CD4-positive, alpha-beta T cell treated with Interleukin-4 for 4 hours (primary cell): ENCODE measurements at places on chromosomes 7 and 10.

DNA sequence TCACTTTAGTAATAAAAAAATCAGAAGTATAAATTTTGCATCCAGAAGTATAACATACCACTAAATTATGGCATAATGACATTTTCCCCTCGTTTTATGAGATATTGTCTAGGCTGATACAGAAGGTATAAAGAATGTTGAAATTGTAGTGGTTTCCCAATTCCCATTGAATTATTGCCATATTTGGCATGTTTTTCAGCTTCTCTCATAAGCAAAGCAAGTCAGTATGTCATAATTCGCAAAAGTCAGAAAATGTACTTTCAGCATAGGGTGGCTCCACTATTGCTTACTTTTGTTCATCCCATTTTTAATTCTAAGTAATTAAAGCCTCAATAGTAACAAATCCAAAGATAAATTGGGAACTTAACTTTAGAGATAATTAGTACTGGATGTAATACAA lies 19.7 kb upstream of the PTPRZ1 start:
- no peak for DNase-seq

- no peak for DNase-seq
Observed at GRCh38 chr7:100879685-100880261, 4.9 kb downstream of the SRRT start.

- DNase-seq = no peak
Observed at GRCh38 chr7:151137076-151137675, 30.3 kb downstream of the GBX1 start.

DNA sequence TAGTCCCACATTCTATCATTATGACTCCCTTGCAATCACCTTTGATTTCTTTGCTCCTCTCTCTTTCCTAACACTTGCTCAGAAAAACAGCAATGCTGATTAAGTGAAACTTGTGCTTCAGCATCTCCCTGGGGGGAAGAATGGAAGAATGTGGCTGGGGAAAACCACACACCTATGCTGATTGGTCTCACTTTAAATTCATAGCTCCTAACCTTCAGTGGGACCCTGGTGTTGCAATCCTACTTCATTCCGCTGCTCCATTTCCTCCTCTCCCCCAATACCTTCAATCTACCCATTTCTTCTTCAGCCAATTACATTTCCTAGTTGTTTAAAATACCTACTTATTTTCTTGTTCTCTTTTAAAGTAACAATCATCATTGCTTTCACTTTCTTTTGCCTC lies 1166.7 kb upstream of the C7orf33 start:
- DNase-seq = no peak

DNA sequence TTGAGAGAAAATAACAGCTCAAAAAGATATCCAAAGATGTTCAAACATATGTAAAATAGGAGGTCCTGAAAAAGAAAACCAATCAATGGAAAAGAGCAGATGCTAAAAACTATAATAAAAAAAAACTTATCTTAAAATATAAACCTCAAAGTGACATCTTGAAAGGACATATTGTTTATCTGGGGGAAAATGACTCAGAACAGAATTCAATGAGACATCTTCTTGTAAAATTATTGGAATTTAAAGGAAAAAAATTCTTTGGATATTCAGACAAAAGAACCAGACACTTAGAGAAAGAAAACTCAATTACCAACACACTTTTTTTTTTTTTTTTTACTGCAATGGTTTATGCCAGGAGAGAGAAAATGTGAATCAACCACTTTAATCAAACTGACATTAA lies 58.9 kb downstream of the NAMPT start:
- DNase-seq = no peak

DNA sequence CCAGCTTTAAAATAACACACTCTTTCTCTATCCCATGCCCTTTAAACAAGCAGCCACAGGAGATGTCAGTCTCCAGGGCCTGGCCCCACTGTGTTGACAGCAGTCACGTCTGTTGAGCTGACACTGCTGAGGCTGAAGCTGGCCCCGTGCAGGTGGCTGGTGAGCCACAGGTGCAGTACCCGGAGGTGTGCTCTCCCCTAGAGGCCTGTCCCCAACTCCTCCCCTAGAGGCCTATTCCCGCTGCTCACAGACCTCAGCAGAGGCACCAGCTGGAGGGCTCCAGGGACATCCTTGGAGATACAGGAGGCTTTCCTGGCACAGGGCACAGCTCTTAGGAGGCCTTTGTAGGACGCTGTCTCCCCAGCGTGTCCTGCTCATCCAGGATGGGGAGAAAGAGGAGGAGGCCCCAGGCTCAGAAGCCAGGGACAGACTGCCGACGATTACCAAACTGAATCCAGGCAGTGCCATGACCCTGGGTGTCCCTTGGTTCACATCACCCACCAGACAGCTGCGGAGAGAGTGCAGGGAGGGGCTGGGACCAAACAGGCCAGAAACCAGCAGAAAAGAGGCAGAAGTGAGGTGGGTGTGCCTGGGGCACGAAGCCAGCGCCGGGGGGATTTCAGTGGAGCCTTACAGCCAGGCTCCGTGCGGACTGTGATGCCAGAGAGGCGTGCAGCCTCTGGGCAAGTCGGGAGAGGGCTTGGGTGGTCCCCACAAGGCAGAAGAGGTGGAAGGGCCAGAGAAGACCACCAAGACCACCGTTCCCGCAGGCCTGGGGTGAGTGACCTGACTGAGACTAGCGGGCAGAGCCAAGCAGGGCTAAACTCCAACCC lies 18.5 kb upstream of the TTYH3 start:
- DNase-seq = no peak
